Stimulated activated CD4-positive, alpha-beta T cell treated with anti-CD3 and anti-CD28 coated beads, TNF-alpha, amount 100 ng/mL, for 1 hour (primary cell): ENCODE measurements at places on chromosomes 4 and X.

GRCh38 chr4:107017443-107018343 is 18.4 kb downstream of the DKK2 start:
- no peak for DNase-seq

DNA sequence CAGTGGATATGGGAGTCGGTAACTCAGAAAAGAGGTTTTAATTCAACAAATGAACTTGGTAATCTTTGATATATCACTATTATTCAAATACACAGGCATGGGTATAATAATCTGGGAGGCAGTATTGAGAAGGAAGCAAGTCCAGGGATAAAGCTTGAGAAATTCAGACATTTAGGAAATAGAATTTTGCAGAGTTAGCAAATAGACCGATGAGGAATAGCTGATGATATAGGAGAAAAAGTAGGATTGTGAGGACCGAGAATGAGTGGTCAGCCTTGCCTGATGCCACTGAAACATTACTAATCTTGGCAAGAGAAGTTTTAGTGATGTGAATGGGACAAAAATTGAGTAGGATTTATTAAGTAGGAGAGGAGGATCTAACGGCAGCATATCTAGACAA is 71.9 kb downstream of the TLL1 start:
- DNase-seq, result no peak

DNA sequence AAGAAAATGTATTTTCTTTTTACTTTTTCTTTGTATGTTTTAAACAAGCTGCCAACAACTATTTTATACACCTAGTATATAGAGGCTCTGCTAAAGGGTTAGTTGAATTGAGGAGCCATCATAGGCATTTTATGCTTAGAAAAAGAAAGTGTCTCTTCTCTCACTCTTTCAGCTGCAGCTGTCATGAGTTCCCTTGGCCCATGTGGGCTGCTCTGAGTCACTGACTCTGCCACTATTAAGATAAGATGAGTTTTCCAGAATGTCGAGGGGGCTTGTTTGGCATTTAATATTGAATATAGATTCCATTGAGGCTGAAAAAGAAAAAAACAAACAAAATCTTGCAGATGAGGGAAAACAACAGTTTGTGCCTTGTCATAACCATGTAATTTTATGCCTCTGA is 126.0 kb upstream of the PAQR3 start:
- no peak for DNase-seq

GRCh38 chr4:108029016-108029720 is 39.5 kb downstream of the HADH start:
- no peak for DNase-seq

GRCh38 chr4:38017609-38018008 is 57.4 kb downstream of the PTTG2 start:
- no peak for DNase-seq

DNA sequence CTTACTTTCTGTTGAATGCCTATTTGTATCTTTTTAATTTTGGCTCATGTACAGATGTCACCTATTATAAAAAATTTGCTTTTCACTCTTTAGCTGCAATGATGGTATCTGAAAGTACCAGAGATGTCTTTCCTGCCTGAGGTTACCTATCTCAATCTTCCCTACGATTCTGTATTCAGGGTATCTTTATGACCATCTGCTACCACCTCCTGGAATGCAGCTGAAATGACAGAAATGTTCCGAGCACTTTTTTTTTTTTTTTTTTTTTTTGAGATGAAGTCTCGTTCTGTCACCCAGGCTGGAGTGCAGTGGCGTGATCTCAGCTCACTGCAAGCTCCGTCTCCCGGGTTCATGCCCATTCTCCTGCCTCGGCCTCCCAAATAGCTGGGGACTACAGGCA is 136.4 kb downstream of the REPS2 start:
- DNase-seq, result no peak

- DNase-seq, result no peak
Observed at GRCh38 chr4:20787940-20788665, 87.8 kb downstream of the PACRGL start.

DNA sequence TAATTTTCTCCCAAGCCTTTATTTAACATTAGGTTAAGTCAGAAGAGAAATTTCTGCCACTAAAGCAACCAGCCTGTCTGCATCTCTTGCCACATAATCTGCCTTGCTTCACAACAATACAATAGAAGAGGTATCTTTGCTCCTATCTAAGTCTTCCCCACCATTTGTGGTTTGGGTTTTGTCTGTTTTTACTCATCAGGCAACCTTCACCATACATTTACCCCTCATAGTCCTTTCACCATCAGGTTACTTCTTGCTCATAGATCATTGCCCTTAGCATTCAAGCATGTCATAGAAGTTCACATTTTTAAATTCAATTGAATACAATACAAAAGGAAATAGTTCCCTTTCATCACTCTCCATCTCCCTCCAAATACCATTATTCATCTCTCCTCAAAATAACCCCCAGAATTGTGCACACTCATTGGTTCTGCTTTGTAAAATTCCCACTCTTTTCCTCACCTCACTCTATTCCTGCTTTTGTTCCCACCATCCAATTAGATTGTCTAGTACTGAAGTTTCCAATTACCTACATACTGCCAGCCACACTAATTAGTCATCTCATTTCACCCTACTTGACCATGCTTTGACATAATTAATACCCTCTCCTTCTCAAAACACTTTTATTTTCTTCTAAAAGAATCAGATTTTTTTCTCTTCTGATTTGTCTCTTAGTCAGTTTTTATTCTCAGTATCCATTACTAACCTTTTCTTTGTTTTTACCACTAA is 1957.0 kb upstream of the AGA start:
- DNase-seq, result no peak

DNA sequence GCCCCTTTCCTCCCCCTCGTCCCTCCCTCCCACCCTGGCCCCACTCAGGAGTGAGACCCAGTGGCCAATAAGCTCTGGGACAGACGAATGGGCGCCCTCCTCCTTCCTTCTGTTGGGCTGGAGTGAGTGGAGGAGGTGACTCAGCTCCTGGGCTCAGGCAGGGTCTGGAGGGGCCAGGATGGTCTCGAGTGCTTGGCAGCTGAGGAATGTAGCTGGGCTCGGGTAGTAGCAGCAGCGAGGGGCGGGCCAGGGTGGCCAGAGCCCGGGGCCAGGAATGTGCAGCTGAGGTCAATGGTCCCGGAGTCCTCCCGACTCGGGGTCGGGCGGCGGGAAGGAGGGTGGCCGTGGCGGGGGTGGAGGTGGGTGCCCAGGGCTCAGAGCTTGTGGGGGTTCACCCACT is 15.0 kb downstream of the G6PD start:
- DNase-seq, result no peak

DNA sequence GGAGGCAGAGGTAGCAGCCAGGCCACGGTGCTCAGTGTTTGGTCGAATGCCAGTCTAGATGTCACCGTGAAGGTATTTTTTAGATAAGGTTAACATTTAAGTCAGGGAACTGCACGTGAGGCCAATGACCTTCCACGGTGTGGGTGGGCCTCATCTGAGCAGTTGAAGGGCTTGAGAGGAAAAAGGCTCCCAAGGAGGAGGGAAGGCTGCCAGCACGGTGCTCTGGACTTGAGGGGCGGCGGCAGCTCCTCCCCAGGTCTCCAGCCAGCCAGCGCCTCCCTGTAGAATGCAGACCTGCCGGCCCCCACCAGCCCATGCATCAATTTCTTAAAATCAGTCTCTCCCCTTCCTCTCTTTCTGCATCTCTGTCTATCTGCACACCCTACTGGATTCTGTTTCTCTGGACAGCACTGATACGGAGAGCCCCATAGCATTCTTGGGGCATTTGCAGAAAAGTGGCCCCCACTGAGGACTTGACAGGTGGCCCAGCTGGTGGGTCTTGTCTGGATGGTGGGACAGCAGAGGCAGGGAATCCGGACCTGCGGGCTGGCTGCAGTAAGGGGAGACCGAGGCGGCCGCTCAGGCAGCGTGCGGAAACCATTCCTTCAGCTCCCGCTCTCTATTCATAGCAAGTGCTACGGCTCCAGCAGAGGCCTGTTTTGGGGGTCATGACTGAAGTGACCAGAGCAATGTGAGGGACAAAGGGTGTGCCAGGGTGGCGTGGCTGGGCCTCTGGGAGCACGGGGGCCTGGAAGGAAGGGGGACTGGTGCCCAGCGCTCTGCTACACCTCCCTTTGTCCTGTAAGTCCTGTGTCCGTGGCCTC is 7.9 kb upstream of the RGS12 start:
- DNase-seq, result no peak

DNA sequence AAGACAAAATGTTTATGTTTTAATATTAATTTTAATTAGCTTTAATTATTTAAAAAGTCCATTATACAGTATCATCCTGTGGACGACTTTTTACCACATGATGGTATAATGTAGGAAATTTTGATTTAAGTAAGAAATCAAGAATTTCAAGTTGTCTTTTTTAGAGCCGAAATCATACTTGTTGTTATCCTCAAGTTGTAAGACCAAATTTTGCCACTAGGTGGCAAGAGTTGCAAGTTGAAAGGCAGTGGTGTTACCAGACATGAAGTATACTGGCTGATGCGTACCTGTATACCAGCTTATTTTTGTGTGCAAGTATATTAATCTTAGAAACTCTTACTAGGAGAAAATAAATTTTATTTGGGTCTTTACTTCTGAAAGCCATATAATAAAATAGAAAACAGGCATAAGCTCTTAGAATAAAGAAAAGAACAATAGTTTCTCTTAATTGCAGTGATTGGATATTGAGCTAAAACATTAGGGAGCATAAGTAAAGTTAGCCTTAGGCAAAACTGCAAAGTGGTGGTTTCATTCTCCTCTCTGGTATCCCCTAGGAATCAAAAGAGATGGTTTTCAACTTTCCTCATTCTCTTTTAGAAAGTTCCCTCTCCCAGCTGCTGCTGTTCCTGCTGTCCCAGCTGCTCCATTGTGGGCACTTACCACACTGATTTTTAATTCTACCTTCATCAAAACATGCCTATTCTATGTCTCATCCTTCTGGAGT is 118.0 kb upstream of the WDFY3 start:
- no peak for DNase-seq

- DNase-seq, result no peak
Observed at GRCh38 chrX:68938244-68939004, 109.6 kb downstream of the EFNB1 start.

DNA sequence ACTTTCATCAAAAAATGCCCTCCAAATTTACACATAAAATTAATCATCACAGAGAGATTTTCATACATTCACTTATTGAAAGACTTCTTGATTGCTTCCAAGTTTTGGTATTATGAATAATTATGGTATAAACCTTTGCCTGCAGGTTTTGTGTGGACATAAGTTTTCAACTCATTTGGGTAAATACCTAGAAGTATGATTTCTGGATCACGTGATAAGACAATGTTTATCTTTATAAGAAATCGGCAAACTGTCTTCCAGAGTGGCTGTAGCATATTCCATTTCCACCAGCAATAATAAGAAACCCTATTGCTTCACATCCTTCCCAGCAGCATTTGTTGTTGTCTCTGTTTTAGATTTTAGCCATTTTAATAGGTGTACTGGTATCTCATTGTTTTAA is 1507.0 kb upstream of the IGFBP7 start:
- DNase-seq, result no peak

- DNase-seq, result no peak
Observed at GRCh38 chr4:95761426-95761825, 78.5 kb upstream of the PDHA2 start.

DNA sequence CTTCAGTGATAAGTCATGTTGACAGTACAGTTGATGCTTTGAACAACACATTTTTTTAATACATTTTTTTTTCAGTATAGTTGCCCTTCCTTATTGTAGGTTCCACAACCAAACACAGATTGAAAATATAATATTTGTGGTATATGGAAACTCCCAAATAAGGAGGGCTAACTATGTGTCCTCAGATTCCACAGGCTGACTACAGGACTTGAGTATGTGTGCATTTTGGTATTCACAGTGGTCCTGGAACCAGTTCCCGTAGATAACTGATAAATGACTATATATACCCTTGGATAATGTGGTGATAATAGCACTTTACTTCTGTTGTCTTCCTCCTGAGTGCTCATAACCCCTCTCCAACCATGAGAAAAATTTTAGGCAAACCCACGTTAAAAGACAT is 111.6 kb upstream of the NUDT6 start:
- no peak for DNase-seq

GRCh38 chr4:48025005-48025404 is 8.4 kb downstream of the NIPAL1 start:
- no peak for DNase-seq

DNA sequence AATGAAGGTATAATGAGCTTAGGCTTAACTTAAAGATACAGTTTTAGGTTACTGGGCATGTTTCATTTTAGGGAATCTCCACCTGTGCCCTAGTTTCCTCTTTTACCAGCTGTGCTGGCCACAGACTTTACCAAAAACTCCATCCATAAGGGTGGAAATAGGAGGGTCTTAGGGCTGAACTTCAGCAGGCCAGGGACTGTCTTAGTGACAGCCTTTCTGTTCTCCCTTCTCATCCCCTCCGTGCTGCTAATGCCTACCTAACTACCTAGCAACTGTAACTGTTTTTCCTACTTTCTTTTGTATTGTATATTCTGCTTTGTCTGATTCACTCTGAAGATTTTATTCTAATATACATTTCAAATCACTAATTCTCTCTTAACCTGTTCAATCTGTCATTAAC is 1375.3 kb downstream of the PCDH18 start:
- no peak for DNase-seq

DNA sequence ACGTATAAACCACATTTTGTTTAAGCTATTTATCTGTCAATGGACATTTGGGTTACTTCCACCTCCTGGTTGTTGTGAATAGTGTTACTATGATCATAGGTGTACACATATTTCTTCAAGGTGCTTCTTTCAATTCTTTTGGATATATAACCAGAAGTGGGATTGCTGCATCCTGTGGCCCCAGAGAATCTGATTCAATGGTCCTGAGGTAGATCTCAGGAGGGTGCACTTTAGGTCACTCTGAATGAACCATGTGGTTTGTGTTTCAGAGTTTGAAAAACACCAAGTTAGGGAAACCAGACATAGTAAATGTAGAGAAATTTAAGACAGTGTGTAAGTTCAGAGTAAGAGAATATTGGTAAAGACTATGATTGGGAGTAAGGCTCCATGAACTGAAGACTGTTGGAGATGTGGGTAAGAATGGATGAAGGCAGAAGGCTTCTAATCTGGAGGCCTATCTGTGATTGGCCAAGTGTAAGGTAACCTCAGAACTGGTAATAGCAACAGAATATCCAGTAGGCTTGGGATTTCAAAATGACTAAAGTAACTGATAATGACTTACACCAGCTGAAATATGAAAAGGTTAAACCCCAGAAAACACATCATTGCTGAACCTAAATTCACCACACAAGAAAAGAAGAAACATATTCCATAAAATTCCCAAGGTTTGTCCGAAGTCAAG is 236.9 kb downstream of the CAMK2D start:
- DNase-seq, result no peak

DNA sequence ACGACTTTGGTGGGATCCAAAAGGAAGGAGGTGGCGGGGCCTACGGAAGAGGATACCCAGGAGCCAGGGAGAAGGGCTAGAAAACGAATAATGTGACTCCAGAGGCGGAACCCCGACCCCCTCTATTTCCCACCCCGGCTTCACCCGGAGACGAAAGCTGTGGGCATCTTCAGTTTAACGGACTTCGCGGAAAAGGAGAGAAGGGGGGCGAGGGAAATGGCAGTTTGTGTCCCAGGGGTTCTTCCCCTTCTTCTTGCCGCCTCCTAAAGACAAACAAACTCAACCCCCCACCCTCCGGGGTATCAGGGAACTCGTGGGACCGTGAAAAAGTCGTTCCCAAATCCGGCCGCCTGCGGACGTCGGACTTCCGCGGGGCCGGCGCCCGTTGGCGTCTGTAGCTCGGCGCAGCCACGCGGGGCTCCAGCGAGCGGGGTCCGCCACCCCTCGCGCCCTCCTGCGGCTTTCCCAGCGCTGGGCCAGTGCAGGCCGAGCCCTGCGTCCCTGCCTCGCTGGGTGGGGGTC is 3.6 kb upstream of the LEF1 start:
- peak; percentile 28 for DNase-seq

GRCh38 chr4:69833251-69833650 is 26.7 kb downstream of the SULT1E1 start:
- DNase-seq, result no peak
